ENCODE measurements at places on chromosomes 13 and 19. TPM values are rescaled to one million over a fixed set of nuclear protein-coding genes. Genes with fewer than 3 reads are reported as not detected.

GRCh38 chr13:62510906-62511655, 1095.4 kb upstream of the PCDH20 start:
- DNase-seq: no peak

CGB3 gene
- total RNA-seq: not detected

ZNF229 gene
- 15.1 TPM for total RNA-seq

DNA sequence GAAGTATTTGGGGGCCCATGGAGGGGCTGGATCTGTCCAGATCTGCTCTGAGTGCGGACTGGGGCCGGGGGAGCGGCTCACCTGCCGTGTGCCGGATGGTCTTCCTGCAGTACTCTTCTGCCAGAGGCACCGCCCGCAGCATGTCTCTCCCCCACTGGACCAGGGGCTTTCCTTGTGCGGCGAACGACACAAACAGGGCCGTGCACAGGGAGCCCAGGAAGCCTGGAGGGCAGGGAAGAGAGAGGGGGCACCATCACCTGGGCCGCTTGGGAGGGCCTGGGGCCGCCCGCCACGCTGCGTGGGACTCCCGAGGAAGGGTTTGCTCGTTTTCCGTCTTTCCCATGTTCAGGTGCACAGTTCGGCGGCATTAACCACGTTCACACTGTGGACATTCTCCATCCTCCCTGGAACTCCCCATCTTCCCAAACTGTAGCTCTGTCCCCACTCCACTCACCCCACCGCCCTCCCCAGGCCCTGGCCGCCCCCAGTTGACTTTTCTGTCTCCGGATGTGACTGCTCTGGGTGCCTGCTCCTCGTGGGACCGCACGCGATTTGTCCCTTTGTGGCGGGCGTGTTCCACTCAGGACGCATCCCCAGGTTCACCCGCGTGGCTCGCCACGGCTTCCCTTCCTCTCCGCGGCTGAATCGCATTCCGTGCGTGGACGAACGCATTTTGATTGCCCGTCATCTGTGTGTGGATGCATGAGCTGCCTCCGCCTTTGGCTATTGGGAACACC, 24.2 kb downstream of the ADPRHL1 start:
- no peak for DNase-seq

SPTBN4 gene
- total RNA-seq: 1.7 TPM

DNA sequence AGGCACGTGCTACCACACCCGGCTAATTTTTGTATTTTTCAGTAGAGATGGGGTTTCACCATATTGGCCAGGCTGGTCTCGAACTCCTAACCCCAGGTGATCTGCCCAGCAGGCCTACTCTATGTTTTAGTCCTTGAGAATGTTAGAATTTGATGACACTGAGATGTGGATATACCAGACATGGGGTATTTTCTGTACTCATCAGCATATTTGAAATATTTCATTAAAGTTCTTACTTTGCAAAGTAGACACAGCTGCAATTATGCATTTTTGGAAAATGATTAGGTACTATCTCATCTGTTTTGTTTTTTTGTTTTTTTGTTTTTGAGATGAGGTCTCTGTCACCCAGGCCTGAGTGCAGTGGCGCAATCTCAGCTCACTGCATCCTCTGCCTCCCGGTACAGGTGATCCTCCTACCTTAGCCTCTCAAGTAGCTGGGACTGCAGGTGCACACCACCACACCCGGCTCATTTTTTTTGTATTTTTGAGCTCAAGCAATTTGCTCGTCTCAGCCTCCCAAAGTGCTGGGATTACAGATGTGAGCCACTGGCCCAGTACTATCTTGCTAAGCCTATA, 12.7 kb downstream of the SPINT2 start:
- no peak for DNase-seq

Measured in urinary bladder (tissue), 4 donors.